ENCODE measurements at places on chromosomes 1 and 21.

- no peak for DNase-seq
These were observed 77.7 kb downstream of the ST6GALNAC5 start for GRCh38 chr1:76944942-76945341.

DNA sequence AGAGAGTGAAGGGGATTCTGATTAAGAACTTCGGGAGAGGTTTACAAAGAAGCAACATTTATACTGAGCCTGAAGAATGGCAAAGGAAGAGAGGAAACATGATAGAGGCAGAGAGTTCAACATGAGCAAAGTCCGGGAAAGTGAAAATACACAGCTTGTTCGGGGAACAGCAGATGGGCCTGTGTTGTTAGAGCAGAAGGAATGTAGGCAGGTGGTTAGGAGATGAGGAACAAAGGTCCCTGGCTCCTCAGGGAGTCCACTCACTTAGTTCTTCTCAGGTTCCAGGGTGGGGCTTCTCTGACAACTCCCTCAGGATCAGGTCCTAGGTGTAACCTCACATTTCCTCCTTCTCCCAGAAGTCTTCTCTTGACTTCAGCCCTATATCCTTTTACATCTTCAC is 5.1 kb upstream of the ZNF326 start:
- DNase-seq: no peak

DNA sequence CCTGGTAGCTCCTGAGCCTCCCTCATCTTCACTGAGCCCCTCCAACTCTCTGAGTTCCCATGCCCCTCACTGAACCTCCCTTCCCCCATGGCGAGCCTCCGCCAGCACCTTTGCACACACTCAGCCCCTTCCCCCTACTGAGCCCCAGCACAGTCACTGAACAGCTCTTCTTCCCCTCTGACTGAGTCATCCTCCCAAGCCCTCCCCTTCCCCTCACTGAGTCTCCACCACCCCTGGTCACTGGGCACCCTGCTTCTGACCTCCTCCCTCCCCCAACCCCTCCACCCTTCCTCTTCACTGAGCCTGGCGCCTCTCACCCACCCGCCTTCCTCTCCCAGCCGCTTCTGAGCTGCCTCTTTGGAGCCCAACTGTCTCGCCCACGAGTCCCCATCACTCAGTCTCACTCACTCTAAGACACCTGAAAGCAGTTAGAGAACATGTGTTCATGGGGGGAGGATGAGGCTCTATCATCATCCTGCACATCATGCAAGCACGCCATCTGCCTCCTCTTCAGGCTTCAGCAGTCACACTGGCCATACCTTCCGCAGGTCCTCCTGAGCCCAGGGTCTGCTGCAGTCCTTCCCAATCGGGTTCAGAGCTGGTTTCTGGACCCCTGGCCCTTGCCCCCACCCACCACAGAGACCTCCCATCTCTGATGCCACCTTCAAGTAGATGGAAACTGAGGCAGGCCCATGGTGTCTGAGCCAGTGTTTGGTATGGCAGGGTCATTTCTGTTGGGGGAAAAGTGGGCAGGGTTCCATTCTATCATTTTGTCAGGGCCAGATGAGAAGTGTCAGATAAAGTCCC is 2.0 kb upstream of the TRNP1 start:
- no peak for DNase-seq

DNA sequence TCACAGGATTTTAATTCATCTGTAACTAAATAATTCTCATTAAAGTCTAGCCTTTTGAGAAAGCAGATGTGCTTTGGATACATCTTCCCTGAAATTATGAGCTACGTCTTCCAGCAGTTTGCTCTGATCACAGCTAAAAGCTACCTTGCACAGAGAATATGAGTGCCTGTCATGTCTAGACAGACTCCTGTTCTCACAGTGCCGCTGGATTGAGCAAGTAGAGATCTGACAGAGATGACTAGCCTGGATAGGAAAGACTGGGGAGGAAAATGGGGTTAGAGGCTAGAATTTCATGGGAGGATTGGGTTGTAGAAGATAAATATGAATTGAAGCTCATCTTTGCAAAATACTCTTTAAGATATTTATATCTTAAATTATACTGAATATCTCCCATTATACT is 24.1 kb downstream of the CEPT1 start:
- DNase-seq: no peak

- DNase-seq: no peak
These were observed 3.0 kb downstream of the TSPEAR start for GRCh38 chr21:44708213-44708865.

- no peak for DNase-seq
These were observed 26.4 kb upstream of the SYCP1 start for GRCh38 chr1:114828251-114828650.

GRCh38 chr1:151828921-151829320 is 2.7 kb downstream of the RORC start:
- DNase-seq: no peak

DNA sequence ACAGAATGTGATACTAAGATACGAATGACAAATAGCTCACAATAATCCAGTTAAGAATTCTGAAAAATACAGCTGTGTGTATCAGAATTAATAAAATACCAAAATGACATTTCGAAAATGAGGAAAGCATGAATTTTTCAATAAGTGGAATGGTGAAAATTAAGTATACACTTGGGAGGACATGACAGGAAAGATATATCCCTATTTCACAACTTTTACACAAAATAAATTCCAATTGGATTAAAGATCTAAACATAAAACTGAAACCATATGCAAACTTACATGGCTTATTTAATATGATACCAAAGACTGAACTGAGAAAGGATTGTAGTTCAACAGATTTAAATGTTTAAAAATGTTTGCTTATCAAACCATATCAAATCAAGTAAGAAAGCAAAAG is 510.4 kb upstream of the ADAMTS5 start:
- no peak for DNase-seq

GRCh38 chr1:34164771-34165391 is at the start of gene CSMD2:
CSMD2 (minus strand) TSS chr1:34165230; CDS start chr1:34165097, 133 bp downstream.
- DNase-seq: peak; percentile 6

DNA sequence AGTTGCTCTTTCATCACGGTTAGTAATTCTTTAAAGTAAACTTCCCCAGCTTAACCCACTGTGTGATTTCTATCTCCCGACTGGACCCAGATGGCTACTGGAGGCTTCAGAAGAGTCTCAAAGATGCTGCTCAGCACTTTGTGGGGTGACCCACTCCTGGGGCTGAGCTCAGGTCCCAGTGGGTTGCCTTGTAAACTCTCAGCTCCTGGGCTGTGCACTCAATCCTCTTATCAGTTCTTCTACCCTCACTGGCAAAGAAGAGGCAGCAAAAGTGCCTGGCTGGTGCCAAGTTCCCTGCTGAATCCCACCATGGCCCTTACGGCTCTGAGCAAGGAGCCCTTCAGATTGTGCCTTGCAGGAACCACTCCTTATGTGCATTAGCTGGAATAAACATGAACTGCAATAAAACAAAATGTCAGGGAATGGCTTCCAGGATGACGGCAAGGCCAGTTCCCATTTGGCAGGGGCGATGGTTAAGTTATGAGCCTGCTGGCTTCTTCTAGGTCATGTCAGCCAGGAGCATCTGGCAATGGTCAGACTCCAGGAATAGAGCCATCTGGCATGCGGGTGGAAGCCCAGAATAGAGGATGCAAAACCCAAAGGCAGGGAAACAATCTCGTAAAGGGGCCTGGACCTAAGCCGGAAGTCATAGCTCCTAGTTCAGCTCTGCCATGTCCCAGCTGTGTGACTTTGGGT is 6.8 kb downstream of the MYOC start:
- no peak for DNase-seq

DNA sequence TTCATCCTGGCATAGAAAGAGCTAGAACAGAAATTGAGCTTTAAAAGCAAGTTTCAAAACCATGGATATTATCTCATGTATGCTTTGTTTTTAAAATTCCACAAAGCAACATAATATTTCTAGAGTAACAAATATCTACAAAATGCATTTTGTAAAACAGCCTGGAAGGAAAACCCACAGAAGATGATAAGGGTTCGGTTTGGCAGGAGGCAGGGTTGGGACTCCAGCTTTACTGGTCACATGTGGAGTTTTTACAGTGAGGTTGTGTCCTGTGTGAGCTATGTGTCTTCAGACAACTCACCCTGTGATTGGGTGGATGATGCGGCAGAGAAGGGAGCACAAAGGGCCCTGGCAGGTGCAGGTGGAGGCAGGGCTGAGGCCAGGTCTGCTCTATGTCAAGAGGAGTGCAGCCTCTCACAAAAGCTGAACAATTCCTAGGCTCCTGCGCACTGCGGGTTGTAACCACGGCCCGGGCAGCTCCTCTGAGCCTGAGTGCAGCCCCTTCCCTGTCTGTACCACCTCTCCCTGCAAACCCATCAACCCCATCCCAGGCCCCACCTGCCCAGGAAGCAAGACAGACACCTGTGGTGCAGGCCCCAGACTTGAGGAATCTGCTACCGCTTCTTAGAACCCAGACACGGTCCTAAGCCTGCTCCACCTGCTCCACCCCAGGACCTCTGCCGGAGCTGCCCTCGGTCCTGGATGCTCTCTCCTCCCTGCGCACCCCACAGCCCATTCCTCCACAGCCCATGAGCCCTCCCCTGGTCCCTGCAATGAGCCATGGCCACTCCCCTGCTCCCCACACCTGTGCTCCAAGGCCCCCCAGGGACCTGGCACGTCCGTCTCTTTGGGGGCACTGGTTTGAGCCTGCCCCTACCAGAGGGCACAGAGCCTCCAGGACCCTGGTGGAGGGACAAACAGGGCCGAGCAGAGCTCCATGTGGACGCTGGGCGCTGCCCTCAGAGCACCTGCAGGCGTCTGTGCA is 2.8 kb upstream of the COL18A1 start:
- no peak for DNase-seq

- no peak for DNase-seq
These were observed 264.1 kb downstream of the FOXD2 start for GRCh38 chr1:47701741-47702515.

DNA sequence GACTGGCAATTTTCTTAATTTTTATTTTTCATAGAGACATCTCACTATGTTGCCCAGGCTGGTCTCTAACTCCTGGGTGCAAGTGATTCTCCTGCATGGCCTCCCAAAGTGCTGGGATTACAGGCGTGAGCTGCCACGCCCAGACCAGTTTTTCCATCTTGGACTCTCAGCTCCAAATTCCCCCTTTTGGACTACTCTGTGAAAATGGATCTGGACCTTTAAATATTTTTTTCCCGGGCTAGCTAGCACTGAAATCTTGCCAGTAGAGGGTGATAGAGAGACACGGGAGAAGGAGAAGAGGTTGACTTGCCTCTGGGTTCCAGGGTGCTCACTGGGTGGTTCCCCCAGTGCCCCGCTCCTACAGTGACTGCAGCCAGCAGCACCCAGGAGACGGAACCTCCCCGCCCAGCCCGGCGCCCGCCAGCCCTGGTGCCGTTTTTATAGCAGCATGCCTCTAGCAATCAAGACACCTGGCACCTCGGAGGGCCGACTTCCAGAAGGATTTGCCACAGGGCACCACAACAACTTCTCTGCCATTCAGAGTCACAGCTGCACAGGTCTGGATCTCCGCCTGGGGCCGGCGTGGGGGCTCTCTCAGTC is 34.7 kb upstream of the SCCPDH start:
- DNase-seq: peak; percentile 25

GRCh38 chr1:102045752-102046151 is 49.0 kb upstream of the OLFM3 start:
- DNase-seq: no peak

GRCh38 chr1:47808612-47809011 is 188.6 kb downstream of the TRABD2B start:
- no peak for DNase-seq

DNA sequence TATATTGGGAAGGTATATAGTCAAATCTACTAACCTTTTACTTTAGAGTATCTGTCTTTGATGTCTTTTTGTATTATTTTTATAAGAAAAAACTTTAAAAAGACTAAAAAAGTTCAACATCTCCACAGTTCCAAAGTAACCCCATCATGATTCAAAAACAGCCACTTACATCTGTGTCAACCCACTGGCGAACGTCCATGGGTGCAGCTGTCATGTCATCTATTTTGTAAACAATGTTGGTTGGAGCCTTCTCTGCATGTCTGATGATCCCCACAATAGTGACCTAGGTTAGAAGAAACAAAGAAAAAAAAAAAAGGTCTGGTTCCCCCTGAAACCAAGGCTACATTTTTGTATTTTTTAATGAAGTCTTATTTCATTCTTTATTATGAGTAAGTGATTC is 28.0 kb upstream of the SMPDL3B start:
- no peak for DNase-seq

GRCh38 chr1:18612073-18612472 is 18.6 kb upstream of the PAX7 start:
- DNase-seq: no peak

- DNase-seq: no peak
These were observed 25.1 kb downstream of the C2CD2 start for GRCh38 chr21:41928621-41929220.

DNA sequence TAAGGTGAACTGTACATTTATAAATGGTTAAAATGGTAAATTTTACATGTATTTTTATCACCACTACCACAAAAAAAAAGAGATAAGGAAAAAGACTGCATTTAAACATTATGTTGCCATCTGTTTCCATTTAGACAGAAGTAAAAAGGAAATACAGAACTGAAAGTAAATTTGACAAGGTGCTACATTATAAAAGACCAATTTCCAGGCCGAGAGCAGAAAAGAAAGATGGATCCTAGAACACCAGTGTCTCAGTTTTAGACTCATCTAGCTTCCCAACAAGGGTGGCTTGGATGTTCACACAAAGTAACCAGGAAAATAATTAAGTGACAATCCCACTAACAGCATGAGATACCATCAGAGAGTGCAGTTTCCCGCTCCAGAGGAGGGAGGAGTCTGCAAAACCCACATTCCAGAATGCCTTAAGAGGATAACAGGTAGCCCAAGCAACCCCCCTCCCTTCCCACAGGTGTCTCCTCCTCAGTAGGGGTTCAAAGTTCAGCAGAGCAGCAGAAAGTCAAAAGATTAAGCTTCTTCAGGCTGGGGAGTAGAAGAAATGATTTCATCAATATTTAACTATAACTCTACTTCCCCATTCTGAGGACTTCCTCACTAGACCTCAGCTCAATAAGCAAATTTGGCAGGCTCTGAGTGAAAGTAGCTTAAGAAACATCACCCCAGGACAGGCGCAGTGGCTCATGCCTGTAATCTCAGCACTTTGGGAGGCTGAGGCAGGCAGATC is 11.8 kb downstream of the TPM3 start:
- no peak for DNase-seq

DNA sequence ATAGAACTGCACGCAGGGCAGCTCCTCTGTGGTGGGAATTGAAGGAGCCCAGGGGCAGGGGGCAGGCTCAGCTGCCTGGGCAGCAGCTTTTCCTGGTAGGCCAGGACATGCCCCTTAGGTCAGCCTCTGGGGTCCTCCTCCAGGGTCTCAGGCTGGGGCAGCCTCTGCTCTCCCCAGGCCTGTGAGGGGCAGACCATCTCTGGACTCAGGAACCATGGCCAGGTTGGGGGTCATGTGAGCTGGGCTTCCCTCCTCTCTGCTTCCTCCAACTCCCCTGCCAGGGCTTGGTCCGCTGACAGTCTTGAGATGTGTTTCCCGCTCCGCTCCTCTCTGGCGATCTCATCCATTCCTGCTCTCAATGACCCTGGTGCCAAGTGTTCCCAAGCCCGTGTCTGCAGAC is 5.7 kb downstream of the C1orf210 start:
- no peak for DNase-seq

DNA sequence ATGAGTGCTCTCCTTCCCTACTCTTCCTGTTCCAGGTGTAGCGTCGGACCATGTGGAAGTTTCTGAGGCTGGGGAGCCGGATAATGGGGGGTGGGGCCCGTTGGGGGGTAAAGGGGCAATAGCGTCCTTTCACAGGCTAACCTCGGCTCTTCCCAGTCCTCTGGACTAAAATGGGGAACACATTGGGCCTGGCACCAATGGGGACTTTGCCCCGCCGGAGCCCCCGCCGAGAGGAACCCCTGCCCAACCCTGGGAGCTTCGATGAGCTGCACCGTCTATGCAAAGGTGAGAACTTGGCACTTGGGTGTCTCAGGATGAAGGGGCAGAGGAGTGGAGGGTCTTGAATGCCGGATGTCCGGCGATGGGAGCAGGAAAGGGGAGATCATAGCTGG is 456 bp downstream of the TOMM40L start:
- DNase-seq: no peak

Measured in NCI-H2029 treated with DMSO at 0.1 percent for 48 hours (cell line).